Panc1 (cell line): ENCODE measurements at places on chromosomes 2 and 18. TPM values are rescaled to one million over a fixed set of nuclear protein-coding genes. Genes with fewer than 3 reads are reported as not detected.

The NDC80 gene
- 36.0 TPM for total RNA-seq

The SRD5A2 gene
- not detected for total RNA-seq

The EGR4 gene
- total RNA-seq, result 0.08 TPM

The GRHL1 gene
- 4.7 TPM for total RNA-seq

The PPP1R1C gene
- 2.6 TPM for total RNA-seq

The TOGARAM2 gene
- 0.44 TPM for total RNA-seq

The GALNT14 gene
- total RNA-seq, result 0.67 TPM

The FAP gene
- not detected for total RNA-seq

- no peak for DNase-seq
- H3K27me3 ChIP-seq, result no peaks in the 10 kb centered on the region
- H3K27ac ChIP-seq, result no peak overlapping the region
- no peak overlapping the region for H3K4me3 ChIP-seq
Measured at GRCh38 chr2:216031960-216032689, 18.8 kb upstream of the MREG start.

DNA sequence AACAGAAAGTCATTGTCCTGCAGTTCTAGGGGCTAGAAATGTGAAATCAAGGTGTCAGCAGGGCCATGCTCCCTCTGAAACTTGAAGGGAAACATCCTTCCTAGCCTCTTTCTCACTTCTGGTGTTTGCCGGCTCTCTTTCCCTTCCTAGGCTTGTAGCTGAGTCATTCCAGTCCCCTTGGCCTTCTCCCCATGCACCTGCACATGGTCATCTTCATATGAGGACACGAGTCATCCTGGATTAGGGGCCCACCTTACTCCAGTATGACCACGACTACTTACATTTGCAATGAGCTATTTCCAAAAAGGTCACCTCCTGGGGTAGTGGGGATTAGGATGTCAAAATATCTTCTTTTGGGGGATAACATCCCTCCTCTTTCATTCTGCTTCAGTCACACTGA, 168.5 kb upstream of the CXCR4 start:
- no peak overlapping the region for H3K4me3 ChIP-seq
- no peak overlapping the region for H3K27ac ChIP-seq
- no peaks in the 10 kb centered on the region for H3K4me1 ChIP-seq

- H3K36me3 ChIP-seq, result no peaks in the 10 kb centered on the region
- H3K4me1 ChIP-seq, result no peaks in the 10 kb centered on the region
- DNase-seq, result no peak
- no peaks in the 10 kb centered on the region for H3K27me3 ChIP-seq
Measured at GRCh38 chr2:26401739-26402541, at the start of gene DRC1. DRC1 (plus strand) TSS chr2:26401920; CDS start chr2:26401990, 70 bp downstream.

DNA sequence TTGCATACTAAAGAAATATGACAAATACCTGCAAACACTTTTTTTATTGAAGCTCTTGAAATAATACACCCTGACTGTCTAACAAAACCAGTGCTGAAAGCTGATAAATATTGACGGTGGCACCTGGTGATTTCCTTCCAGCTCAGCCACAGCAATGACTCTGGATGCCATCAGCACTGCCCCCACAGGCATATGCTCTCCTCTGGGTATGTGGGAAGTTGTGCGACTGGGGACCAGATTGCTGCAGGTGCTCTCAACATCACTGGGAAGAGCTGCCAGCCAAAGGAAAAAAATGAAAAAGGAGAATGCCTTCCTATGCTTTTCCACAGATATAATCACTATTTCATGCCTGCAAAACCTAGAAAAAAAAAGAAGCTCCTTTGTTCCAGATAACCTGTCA, 141.5 kb downstream of the PIGN start:
- DNase-seq, result no peak
- no peaks in the 10 kb centered on the region for H3K36me3 ChIP-seq
- H3K4me1 ChIP-seq, result no peaks in the 10 kb centered on the region
- H3K4me3 ChIP-seq, result no peak overlapping the region
- H3K27ac ChIP-seq, result no peak overlapping the region

- H3K36me3 ChIP-seq, result no peaks in the 10 kb centered on the region
- H3K4me3 ChIP-seq, result no peak overlapping the region
- no peak overlapping the region for H3K27ac ChIP-seq
- no peaks in the 10 kb centered on the region for H3K4me1 ChIP-seq
Measured at GRCh38 chr2:147760984-147761383, 83.8 kb upstream of the ACVR2A start.

DNA sequence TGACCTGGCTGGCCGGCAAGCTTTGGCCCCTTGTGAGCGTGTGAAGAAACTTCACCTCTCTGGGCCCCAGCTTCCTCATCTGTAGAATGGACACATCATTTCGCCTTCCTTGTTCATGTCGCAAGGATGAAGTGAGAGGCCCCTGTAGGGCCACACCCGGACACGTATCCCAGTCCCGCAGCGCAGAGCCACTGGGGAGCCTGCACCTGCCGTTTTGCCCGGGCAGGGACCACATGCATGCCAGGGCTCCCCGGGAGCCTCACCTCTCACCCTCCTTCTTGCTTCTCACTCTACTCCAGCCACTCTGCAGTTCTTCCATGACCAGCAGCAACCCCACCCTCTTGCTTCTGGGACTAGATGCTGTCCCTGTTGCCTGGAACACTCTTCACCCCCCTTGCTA, 77.5 kb downstream of the FAM168B start:
- no peaks in the 10 kb centered on the region for H3K36me3 ChIP-seq
- no peak for DNase-seq
- H3K27ac ChIP-seq, result no peak overlapping the region
- no peaks in the 10 kb centered on the region for H3K27me3 ChIP-seq
- H3K4me3 ChIP-seq, result no peak overlapping the region

DNA sequence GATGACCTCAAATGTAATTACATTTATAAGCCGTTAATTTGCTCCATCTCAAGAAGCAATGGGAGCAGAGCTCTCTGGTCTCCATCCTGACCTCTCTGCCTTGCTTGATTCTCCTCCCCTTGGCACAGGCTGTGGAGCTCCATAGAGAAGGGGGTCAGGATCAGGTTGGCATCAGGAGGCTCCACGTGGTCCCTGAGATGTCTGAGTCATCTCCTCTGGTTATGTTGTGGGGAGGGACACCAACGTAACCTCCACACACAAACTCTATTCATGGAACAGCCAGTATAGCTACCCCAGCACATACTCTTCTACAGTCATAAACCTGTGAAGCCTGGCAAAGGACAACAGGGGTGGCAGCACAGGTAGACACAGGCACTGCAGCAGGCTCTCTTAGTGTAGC, 29.0 kb downstream of the TRABD2A start:
- DNase-seq, result no peak
- H3K4me1 ChIP-seq, result no peaks in the 10 kb centered on the region
- no peaks in the 10 kb centered on the region for H3K36me3 ChIP-seq
- H3K4me3 ChIP-seq, result no peak overlapping the region
- no peaks in the 10 kb centered on the region for H3K27me3 ChIP-seq

- no peaks in the 10 kb centered on the region for H3K4me1 ChIP-seq
- H3K27ac ChIP-seq, result no peak overlapping the region
- no peak for DNase-seq
- no peaks in the 10 kb centered on the region; the same call in 1 of the 2 replicates for H3K36me3 ChIP-seq
Measured at GRCh38 chr2:215830304-215830703, 183.0 kb downstream of the MREG start.

- no peak overlapping the region for H3K27ac ChIP-seq
- no peaks in the 10 kb centered on the region; the same call in 1 of the 2 replicates for H3K36me3 ChIP-seq
- no peak overlapping the region for H3K4me3 ChIP-seq
- DNase-seq, result no peak
- no peaks in the 10 kb centered on the region for H3K27me3 ChIP-seq
Measured at GRCh38 chr2:43412114-43412753, 183.6 kb downstream of the THADA start.
